ENCODE measurements at places on chromosomes 2 and 18.

- no peak for DNase-seq
Observed at GRCh38 chr2:50641633-50642032, 390.3 kb downstream of the NRXN1 start.

- DNase-seq = no peak
Observed at GRCh38 chr2:45567974-45568789, 42.9 kb downstream of the SRBD1 start.

DNA sequence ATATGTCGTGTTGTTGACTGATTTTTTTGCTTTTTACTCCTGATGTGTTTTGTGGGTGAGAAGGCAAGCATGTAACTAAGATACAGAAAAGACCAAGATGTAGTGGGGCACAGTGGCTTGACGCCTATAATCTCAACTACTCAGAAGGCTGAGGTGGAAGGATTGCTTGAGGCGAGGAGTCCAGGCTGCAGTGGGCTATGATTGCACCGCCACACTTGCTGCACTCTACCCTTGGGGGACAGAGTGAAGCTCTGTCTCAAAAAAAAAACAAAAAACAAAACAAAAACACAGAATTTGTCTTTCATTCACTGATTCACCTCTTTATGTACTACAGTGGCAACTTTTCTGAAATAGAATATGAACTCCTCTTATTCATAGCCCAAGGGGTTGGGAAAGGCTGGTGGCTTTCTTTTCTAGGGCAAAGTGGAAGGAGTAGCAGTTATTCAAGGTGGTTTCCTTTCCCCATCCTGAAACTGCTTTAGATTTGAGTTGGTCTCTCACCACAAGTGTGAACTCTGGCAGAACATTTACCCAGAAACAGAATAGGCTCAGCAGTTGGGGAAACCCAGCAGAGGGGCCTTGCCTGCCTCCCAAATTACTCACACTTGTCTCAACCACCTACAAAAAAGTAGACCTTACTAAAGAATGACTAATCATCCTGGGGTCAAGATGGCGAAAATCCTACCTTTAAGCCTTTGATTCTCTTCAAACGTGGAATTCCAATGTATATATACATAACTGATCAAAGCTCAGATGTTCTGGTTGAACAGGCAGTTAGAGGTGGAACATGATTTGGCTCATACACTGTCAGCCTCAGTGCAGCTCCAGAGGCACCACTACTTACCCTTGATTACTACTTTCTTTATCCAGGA, 6.5 kb downstream of the TANK start:
- DNase-seq = no peak

DNA sequence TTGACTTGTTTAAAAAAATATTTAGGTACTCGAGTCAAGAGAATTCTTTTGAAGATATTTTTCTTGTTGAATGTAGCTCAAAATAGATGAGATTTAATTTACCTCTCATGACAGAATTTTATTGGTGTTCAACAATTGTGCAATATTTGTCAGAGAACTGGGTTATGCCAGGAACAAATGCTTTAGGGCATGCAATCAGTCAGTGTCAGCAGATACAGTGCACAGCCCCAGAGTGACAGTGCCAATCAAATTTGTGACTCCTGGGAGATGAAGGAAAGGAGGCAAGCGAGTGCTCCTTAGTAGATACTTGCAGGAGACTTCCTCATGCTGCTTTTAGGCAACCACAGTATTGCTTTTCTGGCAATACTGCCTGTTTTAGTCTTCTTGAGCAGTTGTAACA, 81.2 kb upstream of the DSEL start:
- DNase-seq = no peak

DNA sequence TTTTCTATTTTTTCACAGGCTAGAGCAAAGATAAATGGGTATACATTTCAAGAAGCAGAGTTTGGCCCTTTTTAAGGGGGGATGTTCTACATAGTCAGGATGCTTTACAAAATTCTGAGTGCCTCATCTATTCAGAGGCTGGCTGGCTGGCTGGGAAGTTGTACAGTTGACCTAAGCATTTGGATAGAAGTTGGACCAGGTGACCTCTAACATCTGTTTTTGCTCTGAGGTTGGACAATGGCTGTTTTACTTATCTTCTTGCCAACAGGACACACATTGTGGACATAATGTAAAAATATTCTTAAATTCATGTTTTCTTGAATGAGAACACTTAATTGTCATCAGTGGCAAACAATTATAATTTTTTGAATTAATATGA, 205.4 kb downstream of the PTPRM start:
- DNase-seq = no peak

DNA sequence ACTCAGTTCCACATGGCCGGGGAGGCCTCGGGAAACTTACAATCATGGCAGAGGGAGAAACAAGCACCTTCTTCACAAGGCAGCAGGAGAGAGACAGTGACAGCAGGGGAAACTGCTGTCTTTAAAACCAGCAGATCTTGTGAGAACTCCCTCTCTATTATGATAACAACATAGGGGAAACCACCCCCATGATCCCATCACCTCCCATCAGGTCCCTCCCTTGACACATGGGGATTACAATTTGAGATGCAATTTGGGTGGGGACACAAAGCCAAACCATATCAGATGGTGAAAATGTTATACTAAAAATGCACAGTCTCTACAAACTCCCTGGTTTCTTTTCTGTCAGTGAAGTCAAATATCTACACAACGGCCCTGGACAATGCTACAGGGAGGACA, 9.2 kb downstream of the TMEM18 start:
- no peak for DNase-seq

DNA sequence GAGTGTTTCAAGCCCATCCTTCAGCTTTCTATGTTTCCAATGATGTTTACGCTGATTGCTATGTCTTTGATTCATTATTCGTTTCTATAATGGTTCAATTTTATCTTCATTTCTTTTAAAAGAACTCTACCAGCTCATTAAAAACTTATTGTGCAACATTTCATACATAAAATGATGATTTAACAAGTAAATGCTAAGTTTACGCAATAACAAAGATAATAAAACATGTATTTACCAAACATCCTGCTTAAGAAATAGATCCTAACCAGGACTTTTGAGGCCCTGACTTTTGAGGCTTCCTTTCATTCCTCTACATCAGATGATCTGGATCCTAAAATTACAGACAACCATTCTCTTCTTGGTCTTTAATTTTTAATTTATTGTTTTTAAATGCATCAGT, 86.5 kb upstream of the DLGAP1 start:
- DNase-seq = no peak

- no peak for DNase-seq
Observed at GRCh38 chr2:152349416-152349815, 14.4 kb downstream of the FMNL2 start.

DNA sequence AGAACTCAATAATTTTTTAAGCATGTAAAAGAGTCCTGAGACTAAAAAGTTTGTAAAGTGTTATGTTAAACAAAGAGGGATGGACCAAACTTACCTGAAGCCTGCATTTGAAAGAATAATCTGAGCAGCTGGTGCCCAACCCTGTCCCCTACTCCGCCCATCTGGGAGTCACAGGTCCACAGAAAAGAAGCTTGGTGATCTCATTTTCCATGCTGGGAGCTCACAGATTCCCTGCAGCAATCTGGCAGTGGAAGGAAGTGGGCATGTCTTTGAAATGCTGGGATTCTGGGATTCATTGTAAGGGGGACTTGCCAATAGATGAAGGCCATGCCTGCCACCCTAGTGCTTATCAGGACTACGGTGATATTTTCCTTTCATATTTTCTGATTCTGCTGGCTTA, 17.9 kb downstream of the CDH2 start:
- no peak for DNase-seq

GRCh38 chr2:181837563-181837962, 54.0 kb upstream of the ITPRID2 start:
- no peak for DNase-seq

- peak; percentile 88 for DNase-seq
Observed at GRCh38 chr18:37393945-37394609, 171.5 kb downstream of the CELF4 start.

DNA sequence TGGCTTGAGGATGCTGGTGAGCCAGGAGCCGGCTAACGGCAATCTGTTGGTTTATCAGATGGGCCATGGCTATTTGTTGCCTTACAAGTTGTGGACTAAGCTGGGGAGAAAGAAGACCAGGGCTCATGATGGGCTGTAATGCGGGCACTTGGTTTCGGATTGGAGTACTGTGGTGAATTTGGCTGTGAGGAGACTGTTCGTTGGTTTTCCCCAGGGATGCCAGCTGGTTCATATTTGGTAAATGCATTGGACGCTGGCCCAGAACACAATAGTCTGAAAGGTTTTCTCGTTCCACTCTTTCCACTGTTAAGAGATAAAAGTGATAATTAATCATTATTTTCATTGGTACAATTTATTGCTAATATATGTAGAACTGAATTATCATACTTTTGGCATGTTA, 108.9 kb downstream of the SATB2 start:
- DNase-seq = no peak

GRCh38 chr2:122966461-122966860, 1058.6 kb upstream of the CNTNAP5 start:
- no peak for DNase-seq

- DNase-seq = no peak
Observed at GRCh38 chr2:37820471-37820986, 104.6 kb upstream of the RMDN2 start.

GRCh38 chr2:152454960-152455359, 120.0 kb downstream of the FMNL2 start:
- DNase-seq = no peak

- no peak for DNase-seq
Observed at GRCh38 chr2:64447317-64448040, 6.5 kb upstream of the LGALSL start.

GRCh38 chr2:152456262-152456661, 121.3 kb downstream of the FMNL2 start:
- no peak for DNase-seq

DNA sequence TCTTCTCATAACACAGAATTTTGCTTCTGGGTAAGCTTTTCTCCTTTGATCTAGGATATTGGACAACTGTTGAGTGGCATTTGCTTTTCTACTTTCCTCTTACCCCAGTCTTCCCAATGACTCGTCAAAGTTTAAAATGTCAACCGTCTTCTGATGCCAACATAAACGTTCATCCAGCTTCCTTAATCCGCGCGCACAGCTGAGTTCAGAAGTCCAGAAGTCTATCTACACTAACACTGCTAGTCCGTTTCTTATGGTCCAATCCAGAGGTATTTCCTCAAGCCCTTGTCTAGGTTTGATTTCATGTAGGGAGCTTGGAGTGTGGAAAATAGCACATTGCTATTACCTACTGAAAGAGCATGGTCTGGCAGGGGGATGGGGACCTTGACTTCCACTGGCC, 48.7 kb downstream of the MFSD6 start:
- DNase-seq = no peak

DNA sequence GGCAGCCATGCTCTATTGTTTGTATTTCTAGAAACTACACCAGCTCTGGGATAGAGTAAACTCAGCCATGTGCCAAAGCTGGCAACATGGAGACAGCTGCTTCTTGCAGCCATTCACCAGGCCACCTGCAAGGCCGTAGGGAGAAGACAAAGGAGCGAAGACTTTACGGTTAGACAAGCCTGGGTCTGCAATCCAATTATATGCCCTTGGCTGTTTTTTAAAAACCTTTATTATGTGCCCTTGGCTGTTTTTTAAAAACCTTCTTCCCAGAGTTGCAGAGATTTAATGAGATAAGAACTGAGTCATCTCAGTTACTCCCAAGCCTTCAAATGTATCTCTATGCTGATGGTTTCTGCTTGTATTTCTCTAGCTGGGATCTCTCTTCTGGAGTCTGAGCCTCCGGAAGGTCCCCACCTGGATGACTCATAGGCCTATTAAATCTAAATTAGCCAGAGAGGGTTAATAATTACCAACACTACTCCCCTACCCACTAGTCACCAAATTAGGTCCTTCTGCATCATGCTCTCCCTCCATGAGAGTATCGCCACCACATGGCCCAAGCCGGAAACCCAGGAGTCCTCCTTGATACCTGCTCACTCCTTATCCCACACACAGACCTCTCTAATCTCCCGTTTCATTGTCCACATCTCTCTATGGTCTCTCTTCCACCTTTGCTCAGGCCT, 17.5 kb upstream of the DPP4 start:
- DNase-seq = peak; percentile 30

- no peak for DNase-seq
Observed at GRCh38 chr2:226561962-226562361, 237.7 kb downstream of the IRS1 start.

GRCh38 chr2:173669271-173669853, 295.8 kb downstream of the SP3 start:
- no peak for DNase-seq

GRCh38 chr2:104616856-104617255, 237.1 kb upstream of the POU3F3 start:
- no peak for DNase-seq

DNA sequence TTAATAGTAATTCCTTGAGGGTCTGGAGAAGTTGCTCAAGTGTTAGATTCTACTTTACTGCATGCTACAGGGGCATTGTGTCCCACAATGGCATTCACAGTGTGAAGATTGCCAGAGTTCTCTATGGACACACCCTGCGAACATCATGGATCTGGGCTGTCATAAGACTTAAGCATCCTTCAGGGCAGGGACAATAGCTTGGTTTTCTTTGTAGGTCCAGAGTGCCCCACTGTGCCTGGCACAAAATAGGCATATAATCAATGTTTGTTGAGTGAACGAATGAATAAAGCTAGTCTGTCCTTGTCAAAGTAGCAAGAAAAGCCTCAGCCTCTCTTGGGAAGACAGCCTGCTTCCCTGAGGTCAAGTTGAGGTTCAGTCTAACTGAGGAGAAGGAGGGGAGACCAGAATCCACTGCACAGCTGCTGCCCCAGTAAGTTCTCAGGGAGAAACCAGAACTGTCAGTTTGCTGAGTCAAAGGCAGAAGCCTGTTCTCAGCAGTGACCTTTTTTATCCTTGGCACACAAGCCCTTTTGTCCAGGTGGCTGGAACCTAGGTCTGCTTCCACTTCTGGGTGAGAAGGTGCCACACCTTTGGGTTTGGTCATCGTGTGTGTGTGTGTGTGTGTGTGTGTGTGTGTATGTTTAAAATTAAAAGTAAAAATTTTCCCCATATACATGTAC, 15.0 kb downstream of the INPP4A start:
- DNase-seq = no peak

DNA sequence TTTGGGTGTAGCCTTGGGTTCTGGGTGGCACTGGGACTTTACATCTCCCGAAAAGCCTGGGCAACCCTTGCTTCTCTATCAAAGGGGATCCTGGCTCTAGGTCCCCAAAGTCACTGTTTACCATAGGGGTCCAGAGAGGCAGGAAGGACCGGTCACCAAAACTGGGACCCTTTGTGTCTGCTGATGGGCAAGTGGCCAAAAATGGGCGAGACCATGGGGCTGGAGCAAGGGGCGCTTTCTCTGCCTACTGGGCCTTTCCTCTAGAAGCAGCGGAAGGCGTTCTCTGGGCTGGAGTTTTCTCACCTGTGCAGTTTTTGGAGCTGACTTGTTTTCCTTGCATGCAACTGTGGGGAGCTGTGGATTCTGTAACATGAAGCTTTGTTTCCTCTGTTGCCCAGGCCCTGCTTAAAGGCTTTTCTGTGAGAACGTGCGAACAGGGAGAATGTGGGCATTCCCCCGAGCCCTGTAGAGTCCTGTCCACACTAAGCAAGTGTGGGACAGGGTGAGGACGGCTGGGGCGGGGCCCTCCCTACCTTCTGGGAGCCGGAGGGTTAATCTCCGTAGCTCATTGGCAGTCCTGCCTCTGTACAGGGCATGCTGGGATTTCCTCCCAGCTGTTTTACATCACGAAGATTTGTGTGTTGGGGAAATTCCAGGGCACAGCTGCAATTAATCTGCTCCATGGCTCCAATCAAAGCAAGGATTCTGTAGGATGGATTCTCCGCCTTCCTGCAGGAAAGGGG, 50.2 kb downstream of the TGOLN2 start:
- DNase-seq = no peak
